Effector memory CD4-positive, alpha-beta T cell (primary cell): ENCODE measurements at places on chromosomes 2 and 18.

DNA sequence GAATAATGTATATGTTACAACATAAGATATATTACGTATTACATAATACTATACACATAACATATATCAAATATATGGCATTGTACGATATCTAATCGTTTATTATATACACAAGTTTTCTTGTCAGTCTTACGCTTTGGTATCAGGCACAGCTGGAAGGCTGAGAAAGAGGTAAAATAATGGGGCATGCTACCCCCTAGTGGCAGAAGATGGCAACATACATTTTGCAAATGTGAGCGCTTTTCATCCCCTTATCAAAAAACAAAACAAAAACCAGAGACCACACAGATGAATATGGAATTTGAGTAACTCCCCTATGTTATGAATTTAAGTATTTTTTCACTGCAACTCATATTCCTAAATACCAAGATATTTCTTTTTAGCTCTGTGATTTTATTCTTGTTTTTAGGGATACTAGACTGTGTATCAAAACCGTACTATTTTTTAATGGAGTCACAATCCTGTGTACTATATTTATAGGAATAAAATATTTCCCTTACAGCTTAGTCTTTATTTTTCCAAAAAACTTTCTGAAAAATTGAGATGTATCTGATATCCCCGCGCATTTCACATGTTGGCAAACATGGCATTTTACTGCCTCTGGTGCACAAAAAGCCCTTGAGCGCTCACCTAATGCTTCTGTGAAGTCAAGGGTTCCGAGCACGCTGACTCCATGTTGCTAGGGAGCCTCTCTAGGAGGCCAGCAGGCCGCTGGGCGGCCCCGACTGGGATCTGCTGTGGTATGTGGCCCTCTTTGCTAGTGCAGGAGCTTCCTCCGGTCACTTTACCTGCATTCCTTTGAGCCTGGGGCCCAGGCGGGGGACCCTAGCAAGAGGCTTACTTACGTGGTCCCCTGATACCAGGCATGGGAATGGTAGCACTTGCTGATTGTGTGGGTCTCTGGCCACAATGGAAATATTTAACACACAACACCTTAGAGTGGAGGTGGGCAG lies 62.5 kb downstream of the SLC4A3 start:
- H3K27ac ChIP-seq: no peak overlapping the region
- no peak for DNase-seq

GRCh38 chr2:182057002-182057401 lies 71.3 kb downstream of the PPP1R1C start:
- H3K27ac ChIP-seq: no peak overlapping the region
- H3K36me3 ChIP-seq: no peaks in the 10 kb centered on the region
- H3K4me1 ChIP-seq: no peaks in the 10 kb centered on the region
- DNase-seq: no peak
- H3K4me3 ChIP-seq: no peak overlapping the region

DNA sequence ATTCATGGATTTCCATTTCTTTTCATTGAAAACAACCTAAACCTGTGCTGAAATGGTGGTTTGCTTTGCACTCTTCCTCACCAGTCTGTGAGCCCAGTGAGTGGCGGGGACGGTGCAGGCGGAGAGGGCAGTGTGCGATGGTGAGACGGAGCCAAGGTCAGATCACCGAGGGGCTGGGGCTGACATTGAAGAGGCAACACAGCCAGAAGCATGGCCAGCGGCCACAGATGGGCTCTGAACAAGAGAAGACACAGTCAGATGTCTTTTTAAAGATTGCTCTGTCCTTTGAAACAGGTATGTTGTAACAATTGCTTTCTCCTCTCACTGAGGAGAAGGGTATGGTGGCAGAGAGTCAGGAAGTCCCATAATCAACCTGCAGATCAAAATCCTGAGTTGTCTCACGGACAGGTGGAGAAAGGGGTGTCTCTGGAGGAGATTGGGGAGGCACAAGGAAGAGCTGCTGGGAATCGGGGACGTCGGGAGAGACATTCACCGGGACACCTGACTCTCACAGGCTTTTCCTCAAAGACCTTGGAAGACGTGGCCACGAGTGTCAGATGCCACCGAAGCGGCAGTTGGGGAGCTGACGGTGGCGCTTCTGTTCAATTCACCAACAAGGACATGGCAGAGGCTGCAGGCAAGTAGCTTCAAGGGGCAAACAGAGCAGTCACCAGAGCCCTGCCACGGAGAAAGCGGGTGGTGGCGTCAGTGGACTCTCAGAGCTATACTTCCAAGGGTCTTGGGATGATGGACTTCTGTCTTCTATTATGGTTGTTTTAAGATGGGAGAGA lies 12.1 kb upstream of the ZNF516 start:
- H3K4me3 ChIP-seq: no peak overlapping the region
- H3K27me3 ChIP-seq: no peaks in the 10 kb centered on the region
- no peaks in the 10 kb centered on the region for H3K4me1 ChIP-seq
- H3K36me3 ChIP-seq: no peaks in the 10 kb centered on the region
- no peak overlapping the region for H3K27ac ChIP-seq
- DNase-seq: no peak

- no peaks in the 10 kb centered on the region for H3K36me3 ChIP-seq
- no peak overlapping the region for H3K4me3 ChIP-seq
These were observed 45.6 kb upstream of the SLC1A4 start for GRCh38 chr2:64943387-64944150.

DNA sequence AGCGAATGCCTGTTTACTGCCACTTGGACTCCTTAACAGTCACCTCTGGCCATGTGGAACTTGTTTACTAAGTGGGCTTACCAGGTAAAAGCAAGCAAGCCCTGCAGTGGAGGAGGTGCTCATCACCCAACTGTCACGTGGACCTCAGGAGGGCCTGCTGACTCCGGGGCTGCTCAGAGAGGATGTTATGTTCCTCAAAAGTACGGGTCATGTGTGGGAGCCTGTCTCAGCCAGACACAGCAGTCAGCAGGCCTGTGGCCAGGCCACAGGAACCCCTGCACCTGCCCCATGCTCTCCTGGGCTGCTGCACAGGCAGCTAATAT lies 36.2 kb downstream of the AMER3 start:
- no peaks in the 10 kb centered on the region for H3K36me3 ChIP-seq
- no peak for DNase-seq
- H3K27me3 ChIP-seq: no peaks in the 10 kb centered on the region

GRCh38 chr2:215218587-215219577 lies 80.5 kb upstream of the ABCA12 start:
- DNase-seq: no peak
- H3K4me1 ChIP-seq: no peaks in the 10 kb centered on the region
- no peaks in the 10 kb centered on the region for H3K27me3 ChIP-seq
- no peak overlapping the region for H3K4me3 ChIP-seq
- H3K27ac ChIP-seq: no peak overlapping the region
- H3K36me3 ChIP-seq: no peaks in the 10 kb centered on the region

- DNase-seq: no peak
- no peaks in the 10 kb centered on the region for H3K36me3 ChIP-seq
- H3K27ac ChIP-seq: no peak overlapping the region
- H3K27me3 ChIP-seq: no peaks in the 10 kb centered on the region
- H3K4me1 ChIP-seq: no peaks in the 10 kb centered on the region
These were observed 50.1 kb downstream of the RNF144A start for GRCh38 chr2:6967301-6967700.

DNA sequence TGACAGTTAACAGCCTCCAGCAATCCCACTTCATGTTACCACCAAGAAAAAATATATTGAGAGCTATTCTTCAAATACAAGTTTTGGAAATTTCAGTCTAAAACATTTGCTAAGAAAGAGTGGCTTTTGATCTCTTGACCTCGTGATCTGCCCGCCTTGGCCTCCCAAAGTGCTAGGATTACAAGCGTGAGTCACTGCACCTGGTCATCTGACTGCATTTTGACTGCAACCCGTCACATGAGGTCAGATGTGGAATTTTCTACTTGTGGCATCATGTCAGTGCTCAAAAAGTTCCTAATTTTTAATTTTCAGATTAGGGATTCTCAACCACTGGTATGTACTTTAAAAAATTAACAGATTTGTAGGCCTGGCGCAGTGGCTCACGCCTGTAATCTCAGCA lies 9.1 kb upstream of the CLK1 start:
- peaks cover 21% of the 10 kb centered on the region for H3K36me3 ChIP-seq
- H3K4me3 ChIP-seq: no peak overlapping the region
- no peak for DNase-seq
- no peak overlapping the region for H3K27ac ChIP-seq
- no peaks in the 10 kb centered on the region for H3K4me1 ChIP-seq

GRCh38 chr2:178309541-178309940 lies 115.2 kb downstream of the OSBPL6 start:
- no peaks in the 10 kb centered on the region for H3K4me1 ChIP-seq
- no peak overlapping the region for H3K4me3 ChIP-seq
- DNase-seq: no peak
- H3K27me3 ChIP-seq: no peaks in the 10 kb centered on the region
- H3K36me3 ChIP-seq: no peaks in the 10 kb centered on the region

GRCh38 chr2:8215159-8215863 lies 466.5 kb upstream of the ID2 start:
- H3K4me1 ChIP-seq: no peaks in the 10 kb centered on the region
- H3K27me3 ChIP-seq: no peaks in the 10 kb centered on the region
- DNase-seq: no peak

DNA sequence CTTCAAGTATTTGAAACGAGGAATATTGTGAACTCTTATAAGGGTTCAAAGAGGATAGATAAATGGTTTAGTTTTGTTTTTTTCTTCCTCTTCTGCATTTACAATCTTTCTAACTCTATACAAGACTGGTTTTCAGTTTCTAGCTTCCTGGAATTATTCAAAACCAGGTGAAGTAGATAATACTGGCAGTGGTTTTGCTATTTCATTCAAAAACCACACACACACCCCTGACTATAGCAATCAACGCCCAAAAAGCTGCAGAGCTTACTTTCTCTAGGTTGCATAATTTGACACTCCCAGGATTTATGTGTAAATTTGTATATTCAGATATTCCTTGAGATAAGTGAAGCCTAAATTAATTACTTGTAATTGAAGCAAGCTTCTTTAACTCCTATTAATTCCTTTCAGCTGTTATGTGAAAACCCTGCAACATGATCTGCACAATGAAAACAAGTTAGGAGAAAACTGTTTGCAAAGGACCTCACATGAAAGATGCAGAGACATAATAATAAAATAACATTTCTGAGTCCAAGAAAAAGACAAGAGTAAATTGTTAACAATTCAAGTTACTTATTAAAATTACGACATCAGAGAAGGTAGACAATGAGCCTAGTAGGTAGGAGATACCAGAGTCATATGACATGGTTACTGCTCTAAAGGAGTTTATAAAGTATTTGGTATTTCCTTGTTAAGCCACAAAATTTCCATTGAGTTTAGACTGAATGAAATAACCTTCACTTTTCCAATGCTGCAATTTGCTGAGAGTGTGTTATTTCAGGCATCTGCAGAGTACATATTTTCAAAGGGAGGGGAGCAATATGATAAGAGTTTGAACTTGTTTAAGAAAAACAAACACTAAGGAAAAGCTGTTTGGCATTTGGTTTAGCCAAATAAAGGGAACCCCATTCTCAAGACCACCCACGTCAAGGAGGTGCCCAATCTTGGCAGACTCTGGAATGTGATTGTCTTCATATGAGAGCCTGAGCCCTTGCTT lies 1.6 kb upstream of the NFE2L2 start:
- H3K4me1 ChIP-seq: peaks cover 15% of the 10 kb centered on the region
- no peaks in the 10 kb centered on the region for H3K36me3 ChIP-seq
- H3K27me3 ChIP-seq: no peaks in the 10 kb centered on the region
- peak overlapping the region; percentile 95 for H3K4me3 ChIP-seq
- DNase-seq: no peak

- DNase-seq: no peak
- no peaks in the 10 kb centered on the region for H3K27me3 ChIP-seq
- no peak overlapping the region for H3K27ac ChIP-seq
- no peaks in the 10 kb centered on the region for H3K4me1 ChIP-seq
- H3K36me3 ChIP-seq: no peaks in the 10 kb centered on the region
These were observed 67.6 kb downstream of the KIAA2012 start for GRCh38 chr2:202140522-202141252.

- no peak overlapping the region for H3K4me3 ChIP-seq
- H3K4me1 ChIP-seq: peaks cover 89% of the 10 kb centered on the region
- peak overlapping the region; percentile 62 for H3K27ac ChIP-seq
- peaks cover 25% of the 10 kb centered on the region for H3K36me3 ChIP-seq
- no peaks in the 10 kb centered on the region for H3K27me3 ChIP-seq
- DNase-seq: no peak
These were observed 21.7 kb downstream of the LBH start for GRCh38 chr2:30252723-30253701.

DNA sequence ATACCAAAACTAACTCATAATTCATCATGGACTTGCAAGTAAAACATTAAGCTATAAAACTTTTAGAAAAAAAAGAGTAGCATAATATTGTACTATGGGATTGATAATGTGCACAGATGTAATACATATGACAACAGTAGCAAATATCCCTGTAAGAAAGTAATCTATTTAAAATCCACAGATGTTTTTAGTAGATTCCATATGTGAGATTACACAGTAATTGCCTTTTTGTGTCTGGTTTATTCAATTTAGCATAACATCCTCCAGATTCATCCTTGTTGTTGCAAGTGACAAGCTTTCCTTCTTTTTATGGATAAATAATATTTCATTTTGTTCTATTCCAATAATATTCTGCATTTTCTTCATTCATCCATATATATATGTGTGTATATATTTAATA lies 278.2 kb upstream of the LRRTM4 start:
- no peaks in the 10 kb centered on the region for H3K27me3 ChIP-seq
- H3K4me1 ChIP-seq: no peaks in the 10 kb centered on the region
- no peak for DNase-seq

- peaks cover 32% of the 10 kb centered on the region for H3K36me3 ChIP-seq
- peak overlapping the region; percentile 4 for H3K4me3 ChIP-seq
- no peaks in the 10 kb centered on the region for H3K27me3 ChIP-seq
These were observed 56.9 kb downstream of the LPIN2 start for GRCh38 chr18:2956056-2956455.

- no peaks in the 10 kb centered on the region for H3K4me1 ChIP-seq
- H3K27me3 ChIP-seq: no peaks in the 10 kb centered on the region
- H3K4me3 ChIP-seq: no peak overlapping the region
- no peak overlapping the region for H3K27ac ChIP-seq
- DNase-seq: no peak
These were observed 93.8 kb upstream of the REG3A start for GRCh38 chr2:79253243-79253774.

GRCh38 chr18:68564961-68565360 lies 149.9 kb downstream of the TMX3 start:
- H3K27ac ChIP-seq: no peak overlapping the region
- no peak overlapping the region for H3K4me3 ChIP-seq
- H3K27me3 ChIP-seq: no peaks in the 10 kb centered on the region
- no peak for DNase-seq

DNA sequence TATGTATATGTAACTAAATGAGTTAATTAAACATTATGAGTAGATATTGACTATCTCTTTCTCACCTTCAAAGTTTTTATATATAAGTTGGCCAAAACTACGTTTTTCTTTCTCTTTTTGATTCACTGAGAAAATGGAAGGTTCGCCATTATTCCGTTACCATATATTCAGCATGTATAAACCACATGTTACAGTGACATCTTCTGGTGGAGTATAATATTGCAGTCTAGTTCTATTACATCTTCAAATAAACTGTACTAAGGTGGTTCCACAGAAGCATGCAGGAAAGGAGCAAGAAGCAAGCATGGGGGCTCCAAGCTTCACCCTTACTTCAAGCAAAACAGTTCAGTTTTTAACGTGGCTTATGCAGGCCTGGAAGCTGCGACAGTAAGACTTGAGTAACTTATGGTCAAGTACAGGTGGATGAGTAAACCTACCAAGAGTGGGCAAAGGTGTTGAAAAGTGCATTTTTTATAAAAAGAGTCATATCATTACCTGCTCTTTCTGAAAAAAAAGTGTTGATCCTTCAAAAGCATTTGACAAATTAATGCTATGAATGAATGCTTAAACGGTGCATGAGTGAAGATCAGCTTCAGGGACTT lies 129.8 kb upstream of the RAB6C start:
- no peak overlapping the region for H3K4me3 ChIP-seq
- H3K4me1 ChIP-seq: no peaks in the 10 kb centered on the region
